Stimulated activated CD8-positive, alpha-beta memory T cell treated with anti-CD3 and anti-CD28 coated beads, Interleukin-4, amount 100 ng/mL, for 1 hour (primary cell): ENCODE measurements at places on chromosomes 3 and 15.

DNA sequence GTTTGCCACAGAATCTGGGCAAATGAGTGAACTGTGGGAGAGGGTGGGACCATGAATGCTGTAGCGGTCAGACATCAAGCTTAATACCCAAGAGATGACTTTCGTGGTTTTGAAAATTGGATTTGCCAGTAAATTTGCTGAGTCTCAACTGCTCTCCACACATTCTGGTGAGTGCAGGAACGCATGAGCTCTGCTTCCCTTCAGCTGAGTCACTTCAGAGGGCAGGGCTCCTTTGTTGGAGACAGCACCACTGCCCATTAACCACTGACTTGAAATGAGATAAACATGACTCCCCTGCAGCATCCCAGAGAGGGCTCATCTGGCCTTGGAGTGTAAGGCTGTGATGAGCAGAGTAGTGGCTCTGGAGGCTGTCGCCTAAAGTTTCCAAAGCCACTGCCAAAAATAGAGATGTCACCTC is 22.6 kb downstream of the RARRES1 start:
- DNase-seq: no peak

DNA sequence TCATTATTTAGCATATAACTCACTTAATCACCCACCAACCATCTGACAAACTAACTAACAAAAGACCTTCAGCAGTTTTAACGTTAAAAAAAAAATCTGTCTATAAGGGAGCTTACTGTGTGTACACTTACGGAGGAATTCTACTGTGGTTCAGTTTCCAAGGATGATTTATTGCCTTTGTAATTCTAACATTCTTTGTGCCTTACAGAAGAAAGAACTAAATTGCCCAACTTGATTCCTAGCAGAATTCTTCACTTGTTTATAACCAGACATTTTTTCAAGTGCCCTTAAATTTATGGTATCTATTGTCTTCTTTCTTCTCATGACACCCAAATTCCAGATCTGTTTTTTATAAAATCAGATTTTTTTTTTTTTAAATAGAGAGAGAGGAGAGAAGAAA is 119.7 kb upstream of the IGSF10 start:
- no peak for DNase-seq

DNA sequence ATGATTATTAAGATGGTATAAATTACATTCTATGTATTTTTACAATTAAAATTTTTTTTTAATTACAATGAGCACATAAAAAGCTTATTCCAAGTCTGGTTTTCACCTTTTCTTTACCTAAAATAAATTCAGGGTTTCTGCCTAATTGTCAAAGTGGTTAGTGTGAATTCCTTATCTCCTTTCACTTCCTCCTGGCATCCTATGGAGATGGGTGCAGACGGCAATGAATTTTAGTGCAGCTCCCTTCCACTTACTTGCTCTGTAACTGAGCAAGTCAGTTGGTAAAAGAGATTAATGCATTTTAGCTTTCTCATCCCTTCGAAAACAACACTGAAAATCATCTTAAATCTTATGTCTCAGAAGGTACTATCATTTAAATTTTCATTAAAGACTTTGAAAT is 13.1 kb downstream of the HDGFL3 start:
- DNase-seq: no peak

DNA sequence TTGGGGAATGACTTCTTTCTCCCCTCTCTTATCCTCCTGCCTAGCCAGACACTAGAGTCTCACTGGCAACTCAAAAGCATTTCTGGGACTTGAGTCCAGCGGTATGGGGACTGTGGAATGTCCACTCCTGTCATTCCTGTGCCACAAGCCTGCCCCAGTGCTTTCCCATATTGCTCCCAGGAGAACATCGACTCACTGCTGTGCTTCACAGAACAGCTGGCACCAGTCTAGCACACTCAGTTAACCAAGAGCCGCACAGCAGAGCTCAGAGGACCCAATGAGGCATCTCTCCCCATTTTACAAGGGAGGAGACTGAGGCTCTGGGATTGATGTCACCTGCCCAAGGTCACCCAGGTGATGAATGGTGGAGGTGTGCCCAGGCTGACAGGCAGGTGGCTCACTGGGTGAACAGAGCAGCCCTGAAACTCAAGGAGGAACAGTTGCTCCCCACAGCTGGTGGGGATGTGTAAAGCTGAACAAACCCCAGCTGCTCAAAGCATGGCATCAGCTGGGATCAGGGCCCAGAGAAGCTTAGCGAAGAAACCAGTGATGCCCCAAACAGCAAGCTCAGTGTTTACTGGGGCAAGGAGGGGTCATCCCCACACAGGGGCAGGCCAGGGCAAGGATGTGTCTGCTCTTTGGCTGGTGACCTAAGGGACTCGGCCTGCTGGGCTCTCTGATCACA is 35.4 kb upstream of the DUSP7 start:
- no peak for DNase-seq
